Myometrial cell (primary cell): ENCODE measurements at places on chromosomes 5 and 9. TPM values are rescaled to one million over a fixed set of nuclear protein-coding genes. Genes with fewer than 3 reads are reported as not detected.

FAM221B gene
- not detected in 2 replicates for total RNA-seq

CCDC171 gene
- 1.4 and 2.1 TPM in 2 replicates for total RNA-seq

QRFP gene
- total RNA-seq = not detected in 2 replicates

IFNA13 gene
- total RNA-seq = not detected in 2 replicates

FSTL4 gene
- not detected in 2 replicates for total RNA-seq

LHFPL2 gene
- 21.6 and 28.0 TPM in 2 replicates for total RNA-seq

PCDHGA2 gene
- 0.53 and 1.4 TPM in 2 replicates for total RNA-seq

LAMC3 gene
- 0.35 TPM in 1 of 2 replicates, not detected in the other for total RNA-seq

IFNA7 gene
- total RNA-seq = not detected in 2 replicates

GDA gene
- 0.18 TPM in 1 of 2 replicates, not detected in the other for total RNA-seq

NR6A1 gene
- under 0.01 TPM in 2 replicates for total RNA-seq

TMEM174 gene
- not detected in 2 replicates for total RNA-seq

ROR2 gene
- total RNA-seq = 24.1 and 25.4 TPM in 2 replicates

RAD1 gene
- total RNA-seq = 44.0 and 45.6 TPM in 2 replicates

SMIM33 gene
- not detected in 2 replicates for total RNA-seq

NAIP gene
- 0.29 and 0.89 TPM in 2 replicates for total RNA-seq

TICAM2 gene
- total RNA-seq = 9.5 and 16.7 TPM in 2 replicates

LCN1 gene
- not detected in 2 replicates for total RNA-seq

PROP1 gene
- not detected in 2 replicates for total RNA-seq

FRMPD1 gene
- under 0.01 TPM in 2 replicates for total RNA-seq

POMT1 gene
- total RNA-seq = 19.3 and 25.0 TPM in 2 replicates

MROH2B gene
- not detected in 2 replicates for total RNA-seq

ERCC8 gene
- total RNA-seq = 12.2 and 21.0 TPM in 2 replicates

IFNB1 gene
- total RNA-seq = not detected in 2 replicates

CD72 gene
- 0.35 and 1.2 TPM in 2 replicates for total RNA-seq

PCDHB14 gene
- total RNA-seq = under 0.01 and 1.7 TPM in 2 replicates

PTGDS gene
- total RNA-seq = 16.1 and 28.3 TPM in 2 replicates

TGFBI gene
- 669 and 671 TPM in 2 replicates for total RNA-seq

RAB3C gene
- not detected in 2 replicates for total RNA-seq

AIF1L gene
- not detected in 2 replicates for total RNA-seq

FBN2 gene
- 63.1 and 80.1 TPM in 2 replicates for total RNA-seq

IFNA21 gene
- not detected in 2 replicates for total RNA-seq

OLFML2A gene
- 14.1 and 33.0 TPM in 2 replicates for total RNA-seq

AGTPBP1 gene
- 2.6 and 4.3 TPM in 2 replicates for total RNA-seq

TRIM7 gene
- 3.2 and 4.6 TPM in 2 replicates for total RNA-seq

SCGB3A2 gene
- not detected in 2 replicates for total RNA-seq

ZNF366 gene
- not detected in 2 replicates for total RNA-seq

FAF2 gene
- total RNA-seq = 36.0 and 48.2 TPM in 2 replicates

POLK gene
- total RNA-seq = 10.4 and 20.7 TPM in 2 replicates

LOX gene
- total RNA-seq = 73.8 and 87.9 TPM in 2 replicates

PCSK1 gene
- total RNA-seq = under 0.01 and 0.58 TPM in 2 replicates

BTNL3 gene
- total RNA-seq = not detected in 2 replicates

N4BP3 gene
- total RNA-seq = 0.29 and 0.89 TPM in 2 replicates

MSX2 gene
- 0.53 TPM in 1 of 2 replicates, not detected in the other for total RNA-seq

HK3 gene
- total RNA-seq = not detected in 2 replicates

PCDHGB4 gene
- total RNA-seq = 3.9 and 4.6 TPM in 2 replicates

OR2V2 gene
- not detected in 2 replicates for total RNA-seq

FOXD4L6 gene
- not detected in 2 replicates for total RNA-seq

ADRA1B gene
- total RNA-seq = under 0.01 TPM in 1 of 2 replicates, not detected in the other

MTAP gene
- total RNA-seq = 15.9 and 19.8 TPM in 2 replicates

PAX5 gene
- not detected in 2 replicates for total RNA-seq

LHX6 gene
- total RNA-seq = not detected in 2 replicates

DOCK2 gene
- total RNA-seq = 5.7 and 15.6 TPM in 2 replicates

UBE2QL1 gene
- not detected in 2 replicates for total RNA-seq

PCDHGA9 gene
- total RNA-seq = 0.86 and 1.9 TPM in 2 replicates

TSSK1B gene
- not detected in 2 replicates for total RNA-seq
